Cerebellar nuclear complex (tissue), 1 donor: ENCODE measurements at places on chromosomes 16 and 17.

DNA sequence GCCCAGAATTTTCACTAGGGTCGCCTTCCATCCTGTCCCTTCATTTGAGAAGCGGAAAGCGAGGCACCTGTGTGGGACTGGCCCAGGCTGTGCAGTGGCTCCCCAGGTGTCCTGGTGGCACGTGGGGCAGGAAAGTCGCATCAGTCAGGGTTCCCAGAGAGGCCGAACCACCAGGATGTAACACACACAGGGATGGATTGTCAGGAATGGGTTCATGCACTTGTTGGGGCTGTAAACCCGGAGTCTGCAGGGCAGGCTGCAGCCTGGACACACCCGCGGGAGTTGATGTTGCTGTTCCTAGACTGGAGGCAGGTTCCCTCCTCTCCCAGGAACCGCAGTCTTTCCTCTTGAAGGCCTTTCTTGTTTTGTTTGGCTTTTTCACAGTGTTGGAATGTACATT lies 30.7 kb upstream of the RPTOR start:
- DNase-seq, result no peak

DNA sequence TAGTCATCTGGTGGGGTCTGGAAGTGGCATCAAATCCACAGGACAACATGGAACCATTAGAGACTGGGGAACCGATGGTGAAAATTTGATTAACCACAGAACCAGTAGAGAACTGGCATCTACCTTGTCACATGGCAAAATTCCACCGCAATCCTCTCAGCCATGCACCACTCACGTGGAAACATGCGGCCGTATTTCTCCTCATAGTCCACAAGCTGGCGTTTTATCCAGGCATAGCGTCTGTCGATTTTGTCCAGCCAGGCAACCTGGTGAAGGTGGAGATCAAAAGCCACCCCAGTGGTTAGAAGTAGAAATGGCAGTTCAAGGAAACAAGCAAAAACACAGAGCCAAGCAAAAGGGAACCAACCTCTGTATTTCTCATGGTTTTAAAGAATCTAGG lies 87.6 kb downstream of the VPS53 start:
- DNase-seq, result peak; percentile 39

GRCh38 chr16:83552228-83552627 lies 255.6 kb upstream of the HSBP1 start:
- DNase-seq, result no peak

DNA sequence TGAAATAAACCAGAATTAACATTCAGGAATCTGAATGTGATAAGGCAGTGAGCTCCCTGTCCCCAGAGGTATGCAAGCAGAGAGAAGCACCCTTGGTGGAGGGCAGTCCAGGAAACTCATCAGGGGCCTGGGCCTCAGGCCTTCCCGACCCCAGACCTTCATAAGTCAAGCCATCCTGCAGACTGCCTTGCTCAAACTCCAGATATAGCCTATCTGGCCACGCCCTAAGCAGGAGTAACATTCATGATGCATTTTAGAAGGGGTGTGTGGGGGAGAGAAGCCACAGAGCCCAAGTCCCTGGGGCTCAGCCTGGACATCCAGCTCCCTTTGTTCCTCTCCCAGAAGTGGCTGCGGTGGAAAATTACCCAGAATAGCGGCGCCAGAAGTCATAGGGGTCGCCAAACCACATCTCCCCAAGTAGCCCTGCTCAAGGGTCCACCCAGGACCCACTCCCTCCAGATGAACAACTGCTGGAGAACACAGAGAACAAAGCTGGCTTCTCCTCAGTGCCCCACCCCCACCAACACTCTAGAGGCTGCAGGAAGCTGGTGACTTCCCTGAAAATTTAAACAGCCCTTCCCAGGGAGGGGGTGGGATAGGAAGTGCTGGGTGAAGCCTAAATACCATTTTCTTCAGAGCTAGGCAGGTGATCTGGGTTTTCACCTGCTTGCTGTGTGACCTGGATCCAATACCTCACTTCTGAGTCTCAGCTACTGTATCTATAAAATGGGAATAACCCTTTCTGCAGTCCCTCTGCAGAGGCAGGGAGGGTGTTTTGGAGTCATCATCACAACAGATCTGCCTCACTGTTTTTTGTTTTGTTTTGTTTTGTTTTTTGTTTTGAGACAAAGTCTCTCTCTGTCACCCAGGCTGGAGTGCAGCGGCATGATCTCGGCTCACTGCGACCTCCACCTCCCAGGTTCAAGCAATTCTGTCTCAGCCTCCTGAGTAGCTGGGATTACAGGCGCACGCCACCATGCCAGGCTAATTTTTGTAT lies 1.5 kb upstream of the SREBF1 start:
- DNase-seq, result no peak

- no peak for DNase-seq
Measured at GRCh38 chr17:55708175-55708974, 14.3 kb downstream of the TMEM100 start.

- no peak for DNase-seq
Measured at GRCh38 chr16:70695331-70696070, 9.6 kb upstream of the MTSS2 start.

DNA sequence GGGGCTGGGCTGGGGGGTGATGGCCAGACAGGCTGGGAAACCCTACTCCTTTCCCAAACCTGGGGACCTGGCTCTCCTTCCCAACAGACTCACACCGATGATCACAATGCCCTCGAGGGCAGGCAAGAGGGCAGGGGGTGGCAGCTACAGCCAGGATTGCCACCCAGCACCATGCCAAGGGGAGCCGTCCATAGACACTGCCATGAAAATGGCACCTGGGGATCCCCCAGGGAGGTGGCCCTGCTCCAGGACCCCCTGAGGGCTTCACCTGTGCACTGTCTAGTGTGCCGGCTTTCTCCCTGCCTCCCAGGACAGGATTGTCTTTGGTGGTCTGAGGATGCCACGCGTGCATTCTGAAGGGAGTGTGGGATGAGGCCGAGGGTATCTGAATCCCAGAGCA lies 24.6 kb downstream of the RPH3AL start:
- DNase-seq, result no peak

DNA sequence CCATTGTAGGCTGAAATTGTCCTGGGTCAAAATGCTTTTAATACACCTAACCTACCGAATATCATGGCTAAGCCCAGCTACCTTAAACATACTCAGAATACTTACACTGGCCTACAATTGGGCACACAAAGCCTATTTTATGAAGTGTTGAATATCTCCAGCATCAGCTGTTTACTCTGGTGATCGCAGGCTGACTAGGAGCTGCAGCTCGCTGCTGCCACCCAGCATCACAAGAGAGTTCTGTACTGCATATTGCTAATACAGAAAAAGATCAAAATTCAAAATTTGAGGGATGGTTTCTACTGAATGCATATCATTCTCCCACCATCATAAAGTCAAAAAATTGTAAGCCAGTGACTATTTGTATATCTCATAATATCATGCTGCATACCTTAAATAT lies 55.3 kb downstream of the ULK2 start:
- DNase-seq, result no peak

DNA sequence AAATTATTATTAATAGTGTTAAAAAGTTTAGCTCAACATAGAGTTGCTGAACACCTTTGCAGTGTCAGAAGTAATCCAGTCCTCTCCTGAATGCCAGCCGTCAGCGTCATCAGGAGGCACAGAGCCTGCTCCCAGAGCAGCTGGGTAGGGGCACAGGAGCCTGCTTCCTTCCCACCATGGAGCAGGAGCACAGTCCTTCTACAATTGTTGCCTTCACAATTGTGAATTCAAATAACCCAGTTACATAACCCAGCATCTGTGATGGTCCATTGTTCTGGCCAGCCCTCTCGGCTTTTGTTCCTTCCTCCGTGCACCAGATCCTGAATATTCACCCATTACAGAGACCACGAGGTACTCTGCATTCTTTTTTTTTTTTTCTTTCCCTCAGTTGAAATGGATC lies 393.9 kb upstream of the MAF start:
- no peak for DNase-seq

DNA sequence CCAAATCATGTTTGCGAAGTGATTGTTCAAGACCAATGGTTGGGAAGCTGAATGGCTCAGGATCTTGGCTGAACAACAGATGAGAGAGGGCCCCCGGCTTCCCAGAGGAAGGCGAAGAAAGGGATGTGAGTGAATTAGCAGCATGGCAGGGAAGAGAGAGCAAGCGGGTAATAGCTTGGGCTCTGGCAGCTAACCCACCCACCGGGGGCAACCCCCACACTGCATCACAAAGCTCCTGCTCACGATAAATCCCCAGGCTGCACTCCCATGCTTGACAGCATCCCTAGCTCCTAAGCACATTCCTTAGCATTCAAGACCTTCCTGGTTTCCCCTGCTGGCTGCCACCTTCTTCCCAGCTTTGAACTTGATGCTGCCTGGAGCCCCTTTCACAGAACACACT lies 26.2 kb upstream of the EMP2 start:
- DNase-seq, result no peak

GRCh38 chr16:61890386-61890785 lies 145.9 kb downstream of the CDH8 start:
- no peak for DNase-seq

- peak; percentile 51 for DNase-seq
Measured at GRCh38 chr17:38464723-38465390, 36.6 kb downstream of the ARHGAP23 start.

GRCh38 chr17:18950346-18950745 lies 1.6 kb upstream of the SLC5A10 start:
- DNase-seq, result no peak

GRCh38 chr16:21103941-21104860 lies 46.4 kb downstream of the DNAH3 start:
- DNase-seq, result no peak

- DNase-seq, result no peak
Measured at GRCh38 chr16:81923296-81923695, 88.0 kb downstream of the SDR42E1 start.

GRCh38 chr16:55567382-55567781 lies 898 bp downstream of the CAPNS2 start:
- no peak for DNase-seq

- no peak for DNase-seq
Measured at GRCh38 chr17:42200706-42201457, 6.6 kb upstream of the GHDC start.

DNA sequence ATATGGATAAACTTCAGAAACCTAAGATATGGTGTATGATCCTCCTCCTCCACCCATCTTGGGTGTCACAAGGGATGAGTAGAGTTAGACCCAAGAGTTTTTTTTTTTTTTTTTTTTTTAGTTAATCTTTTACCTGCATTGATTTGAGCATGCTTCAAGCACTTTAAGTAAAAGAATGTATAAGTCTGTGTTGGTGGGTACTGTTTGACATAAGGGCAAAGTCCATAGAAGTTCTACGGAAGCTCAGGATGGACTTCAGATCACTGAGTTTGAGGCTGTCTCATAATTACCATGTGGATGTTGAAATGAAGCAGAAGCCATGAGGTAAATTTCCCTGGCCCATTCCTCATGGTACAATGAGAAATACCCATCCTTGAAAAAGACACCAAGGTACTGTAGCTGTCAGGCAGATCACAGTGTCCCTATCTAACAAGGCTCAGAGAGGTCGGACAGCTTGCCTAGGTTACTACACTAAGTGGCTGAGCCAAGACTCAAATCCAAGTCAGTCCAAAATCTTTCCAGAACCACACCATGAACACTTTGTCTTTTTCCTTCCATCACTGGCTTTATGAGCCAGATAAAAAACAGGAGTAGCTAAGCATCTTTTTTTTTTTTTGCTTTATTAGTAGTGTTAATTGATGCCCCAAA lies 962.8 kb downstream of the CDH11 start:
- DNase-seq, result no peak

DNA sequence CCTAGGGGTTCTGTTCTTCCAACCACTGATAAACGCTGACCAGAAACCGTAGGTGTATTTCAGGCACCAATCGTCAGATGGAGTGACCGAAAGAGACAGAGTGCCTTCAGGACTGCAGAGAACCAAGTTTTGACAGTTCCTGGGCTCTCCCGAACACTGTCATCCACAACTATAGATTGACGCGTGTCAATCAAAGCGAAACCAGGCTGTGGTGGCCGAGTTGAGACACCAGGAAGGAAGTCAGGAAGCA lies 11.9 kb upstream of the AURKB start:
- no peak for DNase-seq

DNA sequence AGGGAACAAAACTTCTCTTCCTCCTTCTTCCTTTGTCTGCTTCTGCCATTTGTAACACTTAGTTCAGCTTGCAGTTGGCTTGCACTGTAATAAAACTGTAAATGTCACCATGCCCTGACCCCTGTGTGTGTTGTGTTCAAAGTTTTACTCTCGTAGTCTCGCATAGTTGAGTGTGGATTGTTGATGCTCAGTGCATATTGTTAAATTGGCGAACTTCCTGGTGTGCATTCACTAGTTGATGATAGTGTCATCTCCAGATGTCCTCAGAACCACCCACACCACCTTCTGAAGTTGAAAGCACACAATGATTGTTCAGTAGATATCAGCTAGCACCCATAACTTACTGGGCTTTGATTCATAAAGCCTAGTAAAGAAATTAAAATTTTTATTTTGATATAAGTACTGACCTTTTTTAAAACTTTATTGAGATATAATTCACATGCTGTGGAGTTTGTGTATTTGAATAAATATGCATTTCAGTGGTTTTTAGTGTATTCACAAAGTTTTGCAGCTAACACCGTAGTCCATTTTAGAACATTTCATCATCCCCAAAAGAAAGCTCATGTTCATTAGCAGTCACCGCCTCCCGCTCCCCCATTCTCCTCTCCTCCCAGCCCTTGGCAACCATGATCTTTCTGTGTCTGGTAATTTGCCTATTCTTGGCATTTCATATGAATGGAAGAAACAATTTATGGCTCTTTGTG lies 25.0 kb downstream of the USP10 start:
- DNase-seq, result no peak

GRCh38 chr17:13525876-13526275 lies 75.9 kb downstream of the HS3ST3A1 start:
- no peak for DNase-seq

GRCh38 chr16:50169555-50170096 lies 16.5 kb downstream of the TENT4B start:
- no peak for DNase-seq
